ENCODE measurements at places on chromosomes 16 and 17.

DNA sequence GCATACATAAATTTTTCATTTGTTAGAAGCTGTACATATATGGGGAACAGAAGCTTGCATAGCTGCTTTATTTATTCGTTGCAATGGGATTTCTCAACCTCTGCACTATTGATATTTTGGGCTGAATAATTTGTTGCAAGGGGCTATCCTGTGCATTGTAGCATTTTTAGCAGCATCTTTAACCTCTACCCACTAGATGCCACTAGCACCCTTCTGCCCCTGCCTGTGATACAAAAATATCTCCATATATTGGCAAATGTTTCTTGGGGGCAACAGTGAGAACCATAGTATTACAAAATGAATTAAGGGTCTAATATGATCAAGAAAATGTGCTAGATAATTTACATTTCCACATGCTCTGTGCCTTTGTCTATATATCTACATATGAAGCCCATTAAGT lies 1401.0 kb downstream of the CDH11 start:
- DNase-seq, result no peak

GRCh38 chr16:48501516-48502377 lies 108.2 kb downstream of the N4BP1 start:
- no peak for DNase-seq

GRCh38 chr16:30349675-30350074 lies 5.4 kb downstream of the CD2BP2 start:
- no peak for DNase-seq

DNA sequence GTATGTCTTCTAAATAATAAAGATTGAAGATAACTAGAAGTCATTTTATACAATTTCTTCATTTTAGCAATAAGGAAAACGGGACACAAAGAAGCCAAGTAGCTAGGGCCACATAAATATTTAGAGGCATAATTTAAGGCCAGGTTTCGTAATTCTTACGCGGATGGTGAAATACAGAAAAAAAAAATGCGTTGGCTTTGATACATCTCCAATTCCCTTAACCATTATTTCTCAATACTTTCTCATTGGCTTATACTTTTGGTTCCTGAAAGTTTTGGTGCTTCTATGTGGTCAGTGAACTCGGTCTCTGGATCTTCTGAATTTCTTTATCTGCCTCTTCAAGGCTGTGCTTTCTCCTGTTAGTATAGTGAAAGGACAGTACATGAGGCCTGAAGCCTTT lies 888.1 kb downstream of the KCNJ2 start:
- no peak for DNase-seq

GRCh38 chr17:180381-181244 lies 837 bp downstream of the DOC2B start:
- no peak for DNase-seq

DNA sequence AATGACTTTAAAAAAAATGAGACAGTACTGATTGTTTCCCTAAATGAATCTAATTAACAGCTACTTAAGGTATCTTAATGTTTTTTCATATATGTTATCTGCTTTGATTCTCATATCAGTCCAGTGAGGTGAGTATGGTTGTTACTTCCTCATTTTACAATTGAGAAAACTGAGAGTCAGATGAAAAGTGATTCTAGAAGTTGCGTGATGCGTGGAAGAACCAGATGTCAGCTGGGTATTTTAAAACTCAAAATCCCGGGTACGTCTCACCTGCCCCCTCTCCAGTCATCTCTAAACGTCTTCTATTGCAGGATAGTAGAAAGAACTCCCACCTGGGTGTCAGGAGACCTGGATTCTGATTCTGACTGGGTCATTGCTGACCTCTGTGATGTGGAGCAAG lies 89.2 kb downstream of the MAP2K6 start:
- DNase-seq, result no peak

DNA sequence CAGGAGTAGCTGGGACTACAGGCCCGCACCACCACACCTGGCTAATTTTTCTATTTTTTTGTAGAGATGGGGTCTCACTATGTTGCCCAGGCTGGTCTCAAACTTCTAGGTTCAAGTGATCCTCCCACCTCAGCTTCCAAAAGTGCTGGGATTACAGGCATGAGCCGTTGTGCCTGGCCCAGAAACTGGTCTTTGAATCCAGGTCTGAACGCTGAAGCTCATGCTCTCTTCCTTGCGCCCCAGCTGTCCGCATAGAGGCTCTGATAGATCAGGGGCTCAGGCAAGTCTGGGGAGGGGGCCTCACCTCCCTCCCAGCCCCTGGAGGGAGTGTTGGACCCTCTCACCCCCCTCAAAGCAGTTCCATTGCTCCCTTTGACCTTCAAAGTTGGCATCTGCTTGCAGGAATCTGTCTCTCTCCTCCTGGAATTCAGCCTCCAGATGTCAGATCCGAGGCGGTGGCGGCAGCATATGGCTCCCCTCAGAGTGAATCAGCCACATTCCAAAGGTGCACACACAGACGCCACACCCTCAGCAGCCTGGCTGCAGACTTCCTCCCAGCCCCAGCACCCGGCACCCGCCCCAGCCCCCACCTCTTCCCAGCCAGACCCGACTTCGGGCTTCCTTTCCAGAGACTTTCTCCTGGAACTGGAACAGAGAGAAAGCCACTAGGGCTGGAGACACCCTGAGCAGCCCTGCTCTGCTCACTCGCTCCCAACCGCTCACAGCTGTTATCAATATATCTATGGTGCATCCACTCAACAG lies 16.9 kb upstream of the GLIS2 start:
- DNase-seq, result no peak

GRCh38 chr16:626787-627453 lies 3.9 kb upstream of the WFIKKN1 start:
- DNase-seq, result no peak

GRCh38 chr17:77453613-77454241 lies 313.0 kb downstream of the SEC14L1 start:
- DNase-seq, result no peak

DNA sequence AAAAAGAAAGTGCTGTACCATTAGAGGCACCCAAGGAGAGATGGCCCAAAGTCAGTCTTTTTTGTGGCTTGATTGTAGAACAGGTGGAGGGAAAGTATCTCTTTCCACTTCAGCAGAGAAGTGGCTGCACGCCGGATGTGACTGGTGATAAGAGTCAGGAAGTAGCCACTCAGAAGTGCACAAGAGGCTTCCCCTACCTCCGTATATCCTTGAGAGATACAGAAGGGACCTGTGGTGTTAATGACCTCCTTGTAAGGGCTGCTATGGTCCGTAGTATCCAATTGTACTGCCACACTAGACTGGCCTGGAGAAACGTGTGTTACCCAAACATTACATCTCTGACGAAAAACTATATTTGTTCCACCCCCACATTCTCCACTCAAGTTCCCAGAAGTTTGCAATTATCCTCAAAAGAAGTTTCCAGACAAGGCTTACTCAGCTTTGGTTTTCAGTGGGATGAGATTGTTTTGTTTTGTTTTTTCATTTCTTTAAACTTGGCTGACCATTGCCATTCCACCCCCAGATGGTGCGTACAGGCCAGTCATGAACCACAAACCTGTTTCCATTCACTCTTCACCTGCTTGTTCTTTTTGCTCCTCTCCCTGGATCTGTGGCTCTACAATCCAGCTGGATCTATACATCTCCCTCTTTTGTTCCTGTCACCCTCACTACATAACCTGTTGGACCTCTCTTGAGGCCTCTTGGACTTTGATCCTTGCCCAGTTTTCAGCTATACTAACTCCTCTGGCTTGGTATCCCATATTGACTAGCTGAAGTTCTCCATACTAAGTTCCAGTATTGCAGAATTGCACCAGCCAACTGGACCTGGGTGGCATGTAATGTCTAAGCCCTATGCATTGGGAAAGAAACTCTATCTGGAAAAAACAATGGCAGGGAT lies 20.7 kb upstream of the MED13 start:
- DNase-seq, result peak; percentile 10

DNA sequence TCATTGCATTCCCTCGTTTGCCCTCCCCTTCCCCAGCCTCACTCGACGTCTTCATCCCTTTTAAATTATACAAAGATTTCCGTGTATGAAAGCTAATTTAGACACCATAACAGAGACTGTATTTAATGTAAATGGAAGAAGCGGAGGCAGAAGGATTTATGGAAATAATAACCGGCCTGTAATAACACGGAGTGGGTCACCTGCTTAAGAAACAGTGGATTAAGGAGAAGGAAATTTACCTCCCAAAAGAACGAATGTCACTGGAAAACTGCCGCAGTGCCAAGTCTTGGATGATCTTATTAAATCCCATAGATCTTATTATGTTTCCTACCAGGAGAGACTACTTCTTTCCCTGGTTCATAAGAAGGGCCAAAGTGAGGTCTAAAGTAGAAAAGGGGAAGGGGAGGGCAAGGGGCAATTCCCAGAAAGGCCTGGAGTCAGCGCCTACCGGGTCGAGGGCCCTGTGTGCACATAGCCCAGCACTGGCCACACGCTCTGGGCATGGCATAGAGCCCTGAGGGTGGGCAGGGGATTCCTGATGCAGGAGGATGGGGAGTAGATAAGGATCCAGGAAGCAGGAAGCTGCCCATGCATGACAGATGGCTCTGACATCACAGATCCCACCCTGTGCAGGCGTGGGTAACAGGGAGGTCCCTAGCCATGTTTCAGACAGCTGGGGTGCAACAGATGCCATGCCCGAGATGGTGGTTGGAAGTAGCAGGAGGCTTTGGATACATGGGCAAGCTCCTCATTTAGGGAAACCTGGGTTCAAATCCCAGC lies 56.2 kb upstream of the RPL38 start:
- no peak for DNase-seq

- DNase-seq, result no peak
Measured at GRCh38 chr16:78609402-78610274, 510.2 kb downstream of the WWOX start.

- DNase-seq, result no peak
Measured at GRCh38 chr16:4655801-4656200, 31.2 kb downstream of the MGRN1 start.

- peak; percentile 33 for DNase-seq
Measured at GRCh38 chr16:27245276-27246172, 23.0 kb downstream of the NSMCE1 start.

GRCh38 chr17:81708739-81709185 lies 3.3 kb upstream of the SLC25A10 start:
- no peak for DNase-seq

- no peak for DNase-seq
Measured at GRCh38 chr16:69859105-69859989, 91.8 kb upstream of the CLEC18A start.

GRCh38 chr16:22093331-22093730 lies 990 bp downstream of the VWA3A start:
- no peak for DNase-seq

GRCh38 chr17:40596261-40596919 lies 31.1 kb upstream of the CCR7 start:
- DNase-seq, result no peak

DNA sequence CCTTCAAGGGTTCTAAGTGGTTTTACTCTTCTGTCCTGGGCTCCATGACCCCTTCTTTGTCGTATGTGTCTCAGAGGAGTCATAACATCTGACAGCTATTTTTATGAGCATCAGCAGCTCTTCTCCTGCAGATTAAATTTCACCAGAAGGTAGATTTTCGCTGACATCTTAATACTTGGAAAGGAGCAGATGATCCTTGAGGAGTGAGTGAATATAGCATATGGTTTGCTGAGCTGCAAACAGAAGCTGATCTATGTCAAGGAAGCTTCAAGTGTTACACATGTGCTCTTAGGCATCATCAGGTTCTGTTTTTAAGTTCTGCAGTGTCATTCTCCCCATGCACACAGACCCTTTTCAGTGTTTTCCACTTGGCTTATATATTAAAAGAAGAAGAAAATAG lies 49.2 kb upstream of the MYH2 start:
- DNase-seq, result no peak

DNA sequence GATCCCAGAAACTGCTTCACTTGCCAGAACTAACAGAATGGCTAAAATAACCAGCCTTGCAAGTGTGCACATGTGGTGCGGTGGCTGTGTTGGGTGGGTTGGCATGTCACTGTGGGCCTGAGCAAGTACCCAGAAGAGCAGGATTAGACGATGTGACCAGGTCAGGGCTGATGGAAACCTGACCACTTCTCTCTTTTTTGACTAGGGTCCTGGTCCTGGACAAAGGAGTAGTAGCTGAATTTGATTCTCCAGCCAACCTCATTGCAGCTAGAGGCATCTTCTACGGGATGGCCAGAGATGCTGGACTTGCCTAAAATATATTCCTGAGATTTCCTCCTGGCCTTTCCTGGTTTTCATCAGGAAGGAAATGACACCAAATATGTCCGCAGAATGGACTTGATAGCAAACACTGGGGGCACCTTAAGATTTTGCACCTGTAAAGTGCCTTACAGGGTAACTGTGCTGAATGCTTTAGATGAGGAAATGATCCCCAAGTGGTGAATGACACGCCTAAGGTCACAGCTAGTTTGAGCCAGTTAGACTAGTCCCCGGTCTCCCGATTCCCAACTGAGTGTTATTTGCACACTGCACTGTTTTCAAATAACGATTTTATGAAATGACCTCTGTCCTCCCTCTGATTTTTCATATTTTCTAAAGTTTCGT lies 16.7 kb downstream of the ANKRD40 start:
- DNase-seq, result no peak

DNA sequence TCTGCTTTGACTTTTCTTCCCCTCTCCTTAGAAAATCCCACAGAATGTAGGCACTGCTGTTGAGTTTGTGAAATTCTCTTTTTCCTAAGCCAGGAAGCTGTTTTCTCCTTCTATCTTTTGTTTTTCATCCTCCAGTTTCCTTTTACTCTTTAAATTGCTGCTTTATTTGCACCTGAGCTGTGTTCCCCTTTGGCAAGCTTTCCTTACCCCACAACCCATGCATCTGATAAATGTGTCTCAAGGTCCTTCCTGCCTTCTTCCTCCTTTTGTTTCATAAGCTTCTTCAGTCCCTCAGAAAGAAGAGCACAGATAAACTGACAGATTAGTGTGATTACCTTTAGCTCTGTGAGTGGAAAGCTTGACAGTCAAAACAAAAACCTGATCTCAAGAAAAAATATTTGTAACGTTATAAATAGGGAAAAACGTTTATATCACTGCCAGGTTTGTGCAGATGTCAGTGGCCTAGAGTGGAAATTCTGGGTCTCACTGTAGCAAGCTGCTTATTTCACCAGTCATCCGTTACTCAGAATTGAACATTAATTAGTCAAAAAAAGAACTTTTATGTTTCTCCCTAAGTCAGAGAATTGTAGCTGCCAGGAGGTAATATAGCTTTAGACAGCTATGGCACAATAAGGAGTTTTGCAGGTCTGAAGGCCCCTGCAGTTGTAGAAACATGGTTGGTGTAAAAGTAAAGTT lies 23.6 kb downstream of the GSDMB start:
- no peak for DNase-seq

- DNase-seq, result no peak
Measured at GRCh38 chr17:503449-503700, 150.8 kb upstream of the RPH3AL start.

DNA sequence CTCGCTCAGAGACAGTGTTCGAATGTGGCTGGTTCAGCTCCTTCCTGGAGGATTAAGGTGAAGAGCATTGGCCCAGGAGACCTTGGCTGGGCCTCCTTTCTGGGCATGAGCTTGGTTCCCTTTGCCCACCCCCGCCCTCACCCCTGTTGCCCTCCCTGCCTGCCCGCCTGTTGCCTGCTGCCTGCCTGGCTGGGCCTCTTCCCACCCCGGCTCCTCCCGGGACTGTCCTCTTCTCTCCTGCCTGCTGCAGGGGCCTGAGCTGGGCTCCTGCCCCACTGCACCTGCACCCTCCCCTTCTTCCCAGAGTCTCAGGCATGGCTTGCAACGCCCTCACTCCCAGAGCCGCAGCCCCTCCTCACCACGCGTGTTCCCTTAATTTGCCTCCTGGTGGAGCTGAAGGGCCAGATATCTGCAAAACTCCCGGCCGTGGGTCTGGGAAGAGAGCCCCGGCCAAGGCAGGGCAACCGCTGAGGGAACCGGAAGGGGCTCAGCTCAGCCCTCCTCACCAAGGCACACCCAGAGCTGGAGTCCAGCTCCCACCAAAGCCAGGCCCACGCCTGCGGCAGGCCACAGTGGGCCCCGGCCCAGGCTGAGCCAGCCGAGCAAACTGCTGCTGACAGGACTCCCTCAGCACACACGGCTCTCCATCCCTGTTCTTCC lies 31.2 kb downstream of the MNT start:
- no peak for DNase-seq
